Suppressor macrophage (primary cell): ENCODE measurements at places on chromosomes 6 and 20.

- DNase-seq = peak; percentile 5
Measured at GRCh38 chr6:122429323-122429722, 29.9 kb downstream of the HSF2 start.

- DNase-seq = no peak
Measured at GRCh38 chr20:56592211-56592610, 36.9 kb upstream of the TFAP2C start.

DNA sequence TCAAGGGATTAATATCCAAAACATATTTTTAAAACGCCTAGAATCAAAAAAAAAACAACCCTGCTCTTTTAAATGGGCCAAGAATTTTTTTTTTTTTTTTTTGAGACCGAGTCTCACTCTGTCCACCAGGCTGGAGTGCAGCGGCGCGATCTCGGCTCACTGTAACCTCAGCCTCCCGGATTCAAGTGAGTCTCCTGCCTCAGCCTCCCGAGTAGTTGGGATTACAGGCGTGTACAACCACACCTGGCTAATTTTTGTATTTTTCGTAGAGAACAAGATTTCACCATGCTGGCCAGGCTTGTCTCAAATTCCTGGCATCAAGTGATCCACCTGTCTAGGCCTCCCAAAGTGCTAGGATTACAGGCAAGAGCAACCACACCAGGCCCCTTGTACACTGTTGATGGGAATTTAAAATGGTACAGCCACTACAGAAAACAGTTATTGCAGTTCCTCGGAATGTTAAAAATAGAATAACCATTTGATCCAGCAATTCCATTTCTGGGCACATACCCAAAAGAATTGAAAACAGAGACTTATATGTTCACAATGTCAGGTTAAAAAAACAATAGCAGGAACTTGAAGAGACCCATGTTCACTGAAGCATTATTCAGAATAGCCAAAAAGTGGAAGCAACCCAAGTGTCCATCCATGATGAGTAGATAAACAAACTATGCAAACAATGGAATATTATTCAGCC lies 3.1 kb upstream of the MYL9 start:
- no peak for DNase-seq

DNA sequence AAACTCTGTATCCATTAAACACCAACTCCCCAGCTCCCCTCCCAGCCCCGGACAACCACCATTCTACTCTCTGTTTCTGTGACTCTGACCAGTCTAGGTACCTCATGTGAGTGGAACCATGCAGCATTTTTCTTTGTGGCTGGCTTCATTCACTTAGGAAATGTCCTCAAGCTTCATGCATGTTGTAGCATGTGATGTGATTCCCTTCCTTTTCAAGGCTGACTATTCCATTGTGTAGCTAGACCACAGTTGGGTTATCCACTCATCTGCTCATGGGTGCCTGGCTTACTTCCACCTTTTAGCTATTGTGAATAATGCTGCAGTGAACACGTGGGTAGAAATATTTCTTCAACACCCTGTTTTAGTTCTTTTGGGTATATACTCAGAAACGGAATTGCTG lies 8.8 kb upstream of the BPHL start:
- peak; percentile 22 for DNase-seq

DNA sequence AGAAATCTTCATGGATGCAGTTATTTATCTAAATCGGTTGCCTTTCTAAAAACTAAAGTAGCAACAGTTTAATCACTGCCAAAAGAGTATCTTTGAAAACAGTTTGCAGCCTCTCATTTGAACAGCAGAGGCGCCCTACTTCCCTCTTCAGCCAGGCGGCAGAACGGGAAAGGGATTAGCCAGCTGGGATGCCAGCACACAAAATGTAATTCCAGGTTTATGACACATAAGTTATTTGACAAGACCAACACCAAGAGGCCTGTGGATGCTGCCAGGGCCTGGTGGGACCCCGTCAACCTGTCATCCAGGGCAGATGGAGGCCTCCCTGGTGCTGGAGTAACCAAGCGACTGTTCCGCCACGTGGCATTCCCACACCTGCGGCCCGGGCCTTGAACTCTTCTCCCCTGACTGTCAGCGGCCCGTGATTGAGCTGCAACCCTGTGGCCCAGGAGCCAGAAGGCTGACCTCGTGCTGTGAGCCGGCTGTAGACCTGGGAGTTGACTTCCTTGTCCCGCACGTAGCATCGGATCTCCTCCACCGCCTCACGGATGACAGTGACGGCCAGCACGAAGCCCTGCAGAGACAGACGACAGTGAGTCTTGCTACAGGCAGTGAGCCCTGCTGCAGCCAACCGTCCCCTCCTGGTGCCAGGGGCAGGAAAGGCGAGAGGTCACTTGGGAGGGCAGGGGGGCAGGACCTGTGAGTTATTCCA lies 55.5 kb downstream of the ATP9A start:
- no peak for DNase-seq

- DNase-seq = no peak
Measured at GRCh38 chr20:32585011-32585585, at the start of gene NOL4L. NOL4L (minus strand) TSS chr20:32585333; CDS start chr20:32584890, 443 bp downstream.

DNA sequence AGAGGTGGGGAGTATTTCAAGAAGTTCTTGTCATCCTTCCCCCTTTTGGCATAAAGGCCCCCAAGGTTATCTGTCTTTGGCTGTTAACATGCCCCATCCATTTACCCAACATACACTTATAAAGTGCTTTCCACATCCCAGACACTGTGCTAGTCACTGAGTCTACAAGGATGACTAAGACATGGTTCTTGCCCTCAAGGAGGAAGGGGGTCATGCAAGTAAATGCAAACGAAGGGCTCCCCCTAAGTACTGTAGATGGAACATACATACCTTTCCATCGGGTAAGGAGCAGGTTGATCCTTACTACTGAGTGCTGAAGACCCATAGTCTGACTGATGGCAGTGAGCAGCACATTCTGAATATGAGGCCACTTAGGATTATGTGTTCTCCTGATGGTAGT lies 38.3 kb downstream of the HECA start:
- DNase-seq = no peak

DNA sequence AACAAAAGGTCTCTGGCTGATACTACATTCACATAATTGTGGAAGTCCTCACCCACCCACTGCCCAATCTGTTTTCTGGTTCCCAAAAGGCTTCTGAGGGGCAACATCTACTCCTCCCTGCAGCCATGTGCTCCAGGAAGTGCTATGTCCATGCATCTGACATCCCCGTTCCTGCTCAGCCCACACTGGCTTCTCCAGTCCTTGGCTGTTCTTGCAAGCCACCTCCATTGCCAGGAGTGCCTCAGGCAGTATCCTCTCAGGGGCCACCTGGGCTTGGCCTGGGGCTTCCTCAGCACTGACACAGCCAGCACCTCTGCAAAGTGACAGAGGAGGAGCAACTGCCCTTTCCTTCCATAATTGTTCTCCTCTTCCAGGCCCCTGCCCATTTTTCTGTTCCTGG lies 18.3 kb downstream of the ARHGAP18 start:
- peak; percentile 56 for DNase-seq

DNA sequence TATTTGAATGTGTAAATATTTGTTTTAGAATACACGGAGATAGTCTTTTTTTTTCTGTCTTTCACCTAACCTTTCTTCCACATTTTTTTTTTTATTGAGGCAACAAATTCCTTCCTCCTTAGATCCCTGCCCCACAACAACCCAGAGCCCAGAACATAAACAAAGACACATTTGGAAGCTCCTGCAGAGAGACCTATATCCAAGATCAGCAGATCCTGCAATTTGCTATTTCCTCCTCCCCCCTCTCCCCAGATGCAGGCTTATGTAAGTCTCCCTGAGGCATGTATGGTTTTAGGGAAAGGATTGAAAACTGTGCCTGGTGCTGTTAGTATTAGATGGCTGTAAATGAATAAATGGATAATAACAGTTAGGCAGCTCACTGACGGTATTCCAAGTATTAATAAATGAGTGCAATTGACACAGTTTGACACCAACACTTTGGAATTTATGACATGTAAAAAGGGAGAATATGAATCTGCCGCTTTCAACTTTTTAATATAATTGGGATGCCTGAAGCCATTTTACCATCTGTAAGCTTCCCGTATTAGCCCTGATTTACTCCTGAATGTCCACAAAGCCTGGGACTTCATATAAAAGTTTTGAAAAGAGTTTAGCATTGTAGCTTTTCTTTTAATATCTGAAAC lies 608.3 kb upstream of the CITED2 start:
- no peak for DNase-seq

GRCh38 chr6:143615785-143616184 lies 62.0 kb upstream of the PHACTR2 start:
- no peak for DNase-seq

DNA sequence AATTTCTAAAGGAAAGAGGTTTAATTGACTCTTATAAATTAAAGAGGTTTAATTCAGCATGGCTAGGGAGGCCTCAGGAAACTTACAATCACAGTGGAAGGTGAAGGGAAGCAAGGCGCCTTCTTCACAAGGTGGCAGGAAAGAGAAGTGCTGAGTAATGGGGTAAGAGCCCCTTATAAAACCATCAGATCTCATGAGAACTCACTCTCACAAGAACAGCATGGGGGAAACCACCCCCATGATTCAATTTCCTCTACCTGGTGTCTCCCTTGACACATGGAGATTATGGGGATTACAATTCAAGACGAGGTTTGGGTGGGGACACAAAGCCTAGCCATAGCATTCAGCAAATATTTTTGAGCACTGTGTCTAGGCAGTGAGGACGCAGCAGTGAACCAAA lies 3.9 kb upstream of the IPCEF1 start:
- no peak for DNase-seq

- no peak for DNase-seq
Measured at GRCh38 chr20:55424968-55425367, 580.4 kb downstream of the CBLN4 start.

GRCh38 chr20:12733811-12734210 lies 275.0 kb upstream of the SPTLC3 start:
- DNase-seq = no peak

GRCh38 chr20:3788685-3789155 lies 2.2 kb upstream of the CENPB start:
- no peak for DNase-seq

DNA sequence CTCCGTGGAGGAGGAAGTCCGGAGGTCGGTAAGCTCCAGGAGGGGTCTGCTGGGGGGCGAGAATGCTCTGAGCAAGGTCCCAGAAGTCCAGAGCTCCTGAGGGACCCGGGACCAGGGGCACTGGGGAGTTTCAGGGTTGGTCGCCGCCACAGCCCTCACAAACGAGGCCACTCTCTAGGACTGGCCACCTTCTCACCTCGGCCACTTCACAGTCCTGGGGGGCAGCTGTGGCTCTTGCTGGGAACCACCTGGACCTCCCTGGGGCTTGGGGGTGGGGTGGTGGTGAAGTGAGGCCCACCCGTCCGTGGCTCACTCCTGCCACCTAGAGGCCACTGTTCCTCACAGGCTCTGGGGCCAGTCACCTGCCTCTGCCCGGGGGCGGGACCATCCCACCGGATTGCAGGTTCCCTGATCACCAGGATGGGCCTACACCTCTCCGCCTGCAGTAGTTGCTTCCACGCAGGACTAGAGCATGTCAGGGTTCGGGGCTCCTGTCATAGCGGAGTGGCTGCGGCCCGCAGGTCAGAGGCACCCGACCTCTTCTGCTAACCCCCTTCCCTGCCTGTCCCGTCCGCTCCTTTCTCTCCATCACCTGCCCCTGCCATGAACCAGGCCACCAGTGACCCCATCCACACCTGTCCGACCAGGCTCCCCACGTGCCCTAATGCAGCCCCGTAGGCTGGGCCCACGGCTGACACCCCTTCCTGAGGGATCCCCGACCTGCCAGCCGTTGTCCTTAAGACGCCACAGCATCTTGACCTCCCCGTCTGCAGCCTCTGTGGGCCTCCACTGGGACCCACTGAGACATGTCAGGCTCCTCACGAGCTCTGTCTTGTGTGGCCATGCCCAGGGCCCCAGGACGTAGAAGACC lies 5.1 kb upstream of the TCEA2 start:
- DNase-seq = peak; percentile 61

GRCh38 chr6:42704937-42705374 lies 17.4 kb downstream of the PRPH2 start:
- DNase-seq = no peak

- DNase-seq = no peak
Measured at GRCh38 chr6:134551245-134551960, 233.5 kb upstream of the SGK1 start.

DNA sequence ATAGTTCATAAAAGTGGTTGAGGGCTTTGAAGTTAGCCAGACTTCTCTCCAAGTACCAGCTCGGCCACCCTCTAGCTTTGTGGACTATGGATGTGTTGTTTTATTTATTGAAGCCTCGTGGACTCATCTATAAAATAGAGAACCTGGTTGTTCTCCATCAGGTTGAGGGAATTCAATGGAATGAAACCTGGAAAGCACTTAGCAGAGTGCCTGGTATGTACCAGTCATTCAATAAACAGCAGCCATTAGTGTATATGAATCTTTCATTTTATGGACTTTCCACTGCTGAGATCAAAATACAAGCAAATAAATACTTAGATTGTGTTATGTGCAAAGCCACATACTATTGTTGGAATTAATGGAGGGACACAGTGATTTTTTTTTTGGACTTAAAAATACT lies 206.8 kb downstream of the SOX4 start:
- DNase-seq = no peak

DNA sequence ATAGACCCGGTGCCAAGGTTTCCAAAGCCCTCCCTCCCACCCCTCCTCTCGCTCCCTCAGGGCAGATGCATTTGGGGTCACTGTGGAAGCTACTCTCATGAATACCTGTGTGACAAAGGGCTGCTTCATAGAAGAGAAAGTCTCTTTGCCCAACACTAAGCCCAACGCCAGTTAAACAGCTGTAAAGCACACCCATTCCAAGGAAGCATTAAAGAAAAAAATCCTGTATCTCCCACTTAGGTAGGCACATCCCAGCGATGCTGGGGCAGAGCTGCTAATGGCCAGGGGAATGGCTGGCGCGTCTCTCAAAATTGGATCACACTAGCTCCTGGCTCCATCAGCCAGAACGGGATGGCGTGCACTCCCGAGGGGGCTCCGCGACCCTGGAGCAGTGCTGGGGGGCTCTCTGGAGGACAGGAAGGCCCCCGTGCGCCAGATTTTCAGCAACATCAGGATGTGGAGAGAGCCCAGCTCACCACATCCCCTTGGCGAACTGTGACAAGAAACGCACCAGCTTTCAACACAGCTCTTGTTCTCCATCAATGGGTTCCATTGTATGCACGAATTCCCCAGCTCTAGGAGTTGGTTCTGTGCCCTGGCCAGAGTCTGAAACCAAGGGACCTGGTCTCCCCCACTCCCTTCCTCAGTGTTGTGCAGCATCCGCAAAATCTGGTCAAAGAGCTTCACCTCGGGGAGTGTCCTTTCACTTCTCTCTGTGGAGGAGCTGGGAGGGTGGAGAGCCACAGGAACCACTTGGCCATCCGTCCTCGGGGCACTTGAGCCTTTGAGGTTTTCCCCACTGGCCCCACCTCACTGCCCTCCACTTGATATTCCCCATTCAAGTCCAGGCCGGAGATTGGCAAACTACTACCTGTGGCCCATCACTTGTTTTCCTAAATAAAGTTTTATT lies 74.1 kb downstream of the TFAP2C start:
- no peak for DNase-seq

DNA sequence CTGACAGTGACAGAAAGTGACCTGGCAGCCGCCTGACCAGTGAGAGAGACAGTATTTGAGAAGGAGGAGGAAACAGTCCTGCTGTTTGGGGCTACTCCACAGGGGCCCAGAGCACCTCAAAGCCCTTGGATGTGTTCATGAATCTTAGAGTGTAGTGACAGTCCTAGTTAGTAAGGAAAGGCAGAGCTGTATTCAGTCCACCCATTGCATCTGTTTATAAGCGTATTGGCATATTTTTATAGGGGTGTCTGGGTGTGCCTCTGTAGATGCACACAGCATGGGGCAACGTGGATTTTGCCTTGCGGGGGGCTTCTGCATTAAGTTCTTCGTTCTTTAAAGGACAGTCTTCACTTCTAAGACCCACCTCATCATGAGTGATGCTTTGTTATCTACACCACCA lies 44.6 kb upstream of the SLC22A1 start:
- DNase-seq = no peak
